ENCODE measurements at places on chromosomes 5 and 9. TPM values are rescaled to one million over a fixed set of nuclear protein-coding genes. Genes with fewer than 3 reads are reported as not detected.

DNA sequence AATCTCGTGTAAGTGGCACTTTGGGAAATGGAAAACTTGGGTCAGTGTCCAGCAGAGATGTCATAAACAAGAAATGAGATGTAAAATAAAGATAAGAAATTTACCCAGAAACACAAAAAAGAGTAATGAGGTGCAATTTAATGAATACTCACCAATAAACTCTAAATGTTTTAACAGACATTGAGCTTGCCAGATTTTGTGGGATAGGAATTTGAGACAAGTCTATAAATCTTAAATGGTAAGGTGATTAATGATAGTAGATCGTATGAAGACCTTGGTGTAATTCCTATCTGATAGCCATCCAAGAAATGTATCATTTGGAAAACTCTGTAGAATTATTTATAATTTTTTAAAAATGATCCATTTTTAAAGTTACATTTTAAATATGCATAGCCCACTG is 682.4 kb downstream of the MAT2B start:
- DNase-seq = no peak
- H3K4me1 ChIP-seq = peaks cover 65% of the 10 kb centered on the region
- no peak overlapping the region for H3K27ac ChIP-seq
- no peaks in the 10 kb centered on the region for H3K27me3 ChIP-seq

- no peak for DNase-seq
- H3K36me3 ChIP-seq = no peaks in the 10 kb centered on the region
- no peaks in the 10 kb centered on the region for H3K27me3 ChIP-seq
Observed at GRCh38 chr5:148760945-148761638, 65.3 kb upstream of the ADRB2 start.

NIM1K gene
- total RNA-seq = 0.26 TPM

DNA sequence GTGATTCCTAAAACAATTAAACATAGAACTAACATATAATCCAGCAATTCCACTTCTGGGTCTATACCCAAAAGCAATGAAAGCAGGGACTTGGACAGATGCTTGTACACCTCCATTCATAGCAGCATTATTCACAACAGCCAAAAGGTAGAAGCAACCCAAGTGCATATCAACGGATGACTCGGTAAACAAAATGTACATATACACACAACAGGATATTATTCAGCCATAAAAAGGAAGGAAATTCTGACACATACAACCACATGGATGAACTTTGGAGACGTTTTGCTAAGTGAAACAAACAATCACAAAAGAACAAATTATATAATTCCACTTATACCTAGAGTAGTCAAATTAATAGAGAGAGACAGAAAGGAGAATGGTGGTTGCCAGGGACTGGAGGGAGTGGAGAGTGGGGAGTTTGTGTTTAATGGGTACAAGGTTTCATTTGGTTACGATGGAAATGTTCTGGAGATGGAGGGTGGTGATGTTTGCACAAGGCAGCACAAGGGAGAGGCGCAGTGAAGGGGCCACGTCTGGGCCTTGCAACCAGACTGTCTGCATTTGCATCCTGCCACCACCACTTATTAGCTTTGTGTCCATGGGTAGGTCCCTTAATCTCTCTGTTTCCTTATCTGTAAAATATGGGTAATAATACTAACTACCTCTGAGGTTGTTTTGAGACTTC is 36.3 kb upstream of the RLN1 start:
- no peaks in the 10 kb centered on the region for H3K36me3 ChIP-seq
- no peak overlapping the region for H3K4me3 ChIP-seq
- DNase-seq = no peak
- peaks cover 9% of the 10 kb centered on the region for H3K4me1 ChIP-seq

ADGRV1 gene
- total RNA-seq = 3.5 TPM

DNA sequence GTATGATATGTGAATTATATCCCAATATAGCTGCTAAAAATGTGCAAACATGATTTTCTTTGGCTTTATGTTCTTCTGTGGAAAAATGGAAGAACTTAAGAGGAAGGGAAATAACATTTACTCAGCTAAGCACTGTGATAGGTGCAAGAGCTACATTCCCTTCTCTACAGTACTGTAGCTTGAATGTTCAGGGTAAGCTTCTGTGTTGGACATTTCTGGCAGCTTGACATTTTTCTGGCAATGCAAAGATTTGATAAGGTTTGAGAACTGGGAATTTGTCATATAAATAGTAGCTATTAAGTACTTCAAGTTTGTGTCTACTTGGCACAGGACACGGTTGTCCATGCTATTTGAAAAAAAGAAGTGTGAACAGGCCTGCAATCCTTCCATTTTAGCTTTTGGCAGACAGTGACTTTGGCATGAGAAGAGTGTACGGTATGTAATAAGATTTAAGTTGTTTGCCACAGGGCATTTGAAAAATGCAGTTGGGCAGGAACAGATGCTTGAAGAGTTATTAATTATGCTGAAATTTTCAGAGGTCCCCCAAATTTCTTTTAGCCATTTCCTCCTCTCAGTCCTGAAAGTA is 77.6 kb downstream of the KIF4B start:
- no peak overlapping the region for H3K4me3 ChIP-seq
- H3K36me3 ChIP-seq = no peaks in the 10 kb centered on the region
- no peak overlapping the region for H3K27ac ChIP-seq
- no peaks in the 10 kb centered on the region for H3K4me1 ChIP-seq

DNA sequence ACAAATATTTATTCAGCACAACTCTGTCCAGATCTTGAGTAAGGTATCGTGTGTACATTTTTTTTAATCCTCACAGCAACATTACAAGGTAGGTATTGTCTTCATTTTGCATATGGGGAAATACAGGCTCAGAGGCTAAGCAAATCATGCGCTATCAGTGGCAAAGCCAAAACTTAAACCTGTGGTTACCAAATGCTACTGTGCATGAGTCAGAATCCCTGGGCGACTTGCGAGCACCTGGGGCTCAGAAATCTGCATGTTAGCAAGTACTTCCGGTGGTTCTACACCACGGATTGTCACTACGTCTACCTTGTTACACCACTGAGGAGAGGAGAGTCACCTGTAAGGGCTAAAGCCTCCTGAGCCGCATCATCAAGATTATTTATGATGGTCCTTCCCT is 21.3 kb downstream of the C5orf58 start:
- DNase-seq = peak; percentile 84
- H3K27ac ChIP-seq = peak overlapping the region; percentile 63
- H3K36me3 ChIP-seq = peaks cover 7% of the 10 kb centered on the region
- H3K27me3 ChIP-seq = no peaks in the 10 kb centered on the region

DNA sequence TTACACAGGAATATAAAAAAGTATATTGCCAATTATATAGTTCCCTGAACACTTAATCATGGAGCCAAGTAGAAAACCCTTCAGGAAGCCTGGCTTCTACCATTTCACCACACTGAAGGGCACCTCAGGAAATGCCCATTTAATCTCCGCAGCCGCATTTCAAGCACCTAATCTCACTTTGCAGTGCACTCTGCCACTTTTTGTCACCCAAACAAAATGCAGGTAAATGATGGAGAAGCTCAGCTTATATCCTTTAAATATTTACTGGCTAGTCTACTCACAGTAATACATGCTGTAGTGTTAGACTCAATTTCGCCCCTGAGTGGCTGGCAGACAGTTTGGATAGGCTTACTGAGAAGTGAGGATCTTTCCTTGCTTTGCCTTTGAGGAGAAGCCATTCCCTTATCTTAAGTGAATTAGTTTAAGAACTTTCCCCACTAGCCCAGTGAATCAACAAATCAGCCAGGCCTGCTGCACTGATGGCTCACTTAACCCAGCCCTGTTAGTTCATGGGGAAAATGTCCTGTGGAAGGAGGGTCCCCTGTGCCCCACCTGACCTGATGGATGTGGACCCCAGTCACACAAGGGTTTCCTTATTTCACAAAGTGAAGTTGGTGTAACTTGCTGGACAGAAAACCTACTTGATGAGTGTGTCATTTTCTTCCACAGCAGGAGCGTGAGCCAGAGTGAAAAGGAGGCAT is 209.7 kb downstream of the CAAP1 start:
- DNase-seq = no peak
- no peak overlapping the region for H3K4me3 ChIP-seq
- no peaks in the 10 kb centered on the region for H3K4me1 ChIP-seq
- H3K36me3 ChIP-seq = no peaks in the 10 kb centered on the region

All from Calu3 (cell line).